GM10248 (cell line): ENCODE measurements at places on chromosomes 4 and X.

- DNase-seq, result no peak
Measured at GRCh38 chr4:66045913-66046312, 375.6 kb upstream of the EPHA5 start.

GRCh38 chr4:83281307-83281706 lies 3.3 kb downstream of the COQ2 start:
- DNase-seq, result no peak

DNA sequence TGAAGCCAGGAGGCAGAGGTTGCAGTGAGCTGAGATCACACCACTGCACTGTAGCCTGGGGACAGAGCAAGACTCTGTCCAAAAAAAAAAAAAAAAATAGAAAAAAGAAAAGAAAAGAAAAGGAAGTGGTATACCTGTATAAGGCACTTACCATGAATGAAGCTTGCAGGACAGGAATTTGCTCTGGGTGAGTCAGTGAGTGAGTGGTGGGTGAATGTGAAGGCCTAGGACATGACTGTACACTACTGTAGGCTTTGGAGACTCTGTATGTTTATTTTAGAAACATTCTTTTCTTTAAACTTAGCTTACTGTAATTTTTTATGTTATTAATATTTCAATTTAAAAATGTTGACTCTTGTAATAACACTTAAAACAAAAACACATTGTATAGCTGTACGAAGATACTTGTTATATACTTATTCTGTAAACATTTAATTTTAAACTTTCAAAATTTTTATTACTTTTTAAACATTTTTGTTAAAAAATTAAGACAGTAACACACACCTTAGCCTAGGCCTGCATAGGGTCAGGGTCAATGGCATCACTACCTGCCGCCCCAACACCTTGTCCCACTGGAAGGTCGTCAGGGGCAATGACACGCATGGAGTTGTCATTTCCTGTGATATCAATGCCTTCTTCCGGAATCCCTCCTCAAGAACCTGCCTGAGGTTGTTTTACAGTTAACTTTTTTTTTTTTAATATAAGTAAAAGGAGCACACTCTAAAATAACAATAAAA lies 78.7 kb downstream of the CLNK start:
- no peak for DNase-seq

- DNase-seq, result peak; percentile 34
Measured at GRCh38 chr4:152460488-152460887, 75.4 kb downstream of the FBXW7 start.

GRCh38 chrX:8684201-8684965 lies 47.6 kb downstream of the ANOS1 start:
- DNase-seq, result no peak

GRCh38 chr4:20554134-20554533 lies 146.1 kb upstream of the PACRGL start:
- no peak for DNase-seq

GRCh38 chr4:819401-820229 lies 6.3 kb downstream of the CPLX1 start:
- no peak for DNase-seq

- DNase-seq, result no peak
Measured at GRCh38 chrX:20015945-20016615, 25.2 kb upstream of the BCLAF3 start.

- DNase-seq, result peak; percentile 48
Measured at GRCh38 chr4:176792326-176793059, at the start of gene VEGFC. TSS of gene VEGFC (minus strand) at chr4:176792922. CDS start at chr4:176792311, 611 bp downstream.

DNA sequence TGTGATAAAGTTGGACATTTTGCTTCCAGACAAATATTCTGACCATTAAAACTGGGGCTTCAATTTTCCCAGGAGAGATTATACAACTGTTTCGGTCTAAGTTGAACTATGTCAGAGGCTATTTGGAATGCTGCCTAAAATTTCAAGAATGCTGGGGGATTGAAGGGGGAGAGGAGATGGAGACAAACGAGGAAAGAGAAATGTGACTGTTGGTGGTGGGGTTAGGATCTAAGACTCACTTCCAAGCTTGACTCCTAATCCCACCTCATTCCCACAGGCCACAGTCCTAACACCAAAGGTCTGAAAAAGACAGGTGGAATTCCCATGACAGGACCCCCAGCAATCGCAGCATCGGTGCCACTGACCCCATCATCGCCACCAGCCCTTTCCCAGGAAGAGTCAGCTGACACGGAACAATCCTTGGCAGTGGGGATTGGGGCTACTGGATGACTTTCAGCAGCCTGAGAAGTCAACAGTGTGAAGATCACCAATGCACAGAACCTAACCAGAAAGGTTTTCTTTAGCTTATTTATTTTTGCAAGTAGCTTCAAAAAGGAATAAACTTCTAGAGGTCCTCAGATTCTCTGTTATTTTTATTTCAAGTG lies 74.0 kb upstream of the PRSS48 start:
- no peak for DNase-seq

DNA sequence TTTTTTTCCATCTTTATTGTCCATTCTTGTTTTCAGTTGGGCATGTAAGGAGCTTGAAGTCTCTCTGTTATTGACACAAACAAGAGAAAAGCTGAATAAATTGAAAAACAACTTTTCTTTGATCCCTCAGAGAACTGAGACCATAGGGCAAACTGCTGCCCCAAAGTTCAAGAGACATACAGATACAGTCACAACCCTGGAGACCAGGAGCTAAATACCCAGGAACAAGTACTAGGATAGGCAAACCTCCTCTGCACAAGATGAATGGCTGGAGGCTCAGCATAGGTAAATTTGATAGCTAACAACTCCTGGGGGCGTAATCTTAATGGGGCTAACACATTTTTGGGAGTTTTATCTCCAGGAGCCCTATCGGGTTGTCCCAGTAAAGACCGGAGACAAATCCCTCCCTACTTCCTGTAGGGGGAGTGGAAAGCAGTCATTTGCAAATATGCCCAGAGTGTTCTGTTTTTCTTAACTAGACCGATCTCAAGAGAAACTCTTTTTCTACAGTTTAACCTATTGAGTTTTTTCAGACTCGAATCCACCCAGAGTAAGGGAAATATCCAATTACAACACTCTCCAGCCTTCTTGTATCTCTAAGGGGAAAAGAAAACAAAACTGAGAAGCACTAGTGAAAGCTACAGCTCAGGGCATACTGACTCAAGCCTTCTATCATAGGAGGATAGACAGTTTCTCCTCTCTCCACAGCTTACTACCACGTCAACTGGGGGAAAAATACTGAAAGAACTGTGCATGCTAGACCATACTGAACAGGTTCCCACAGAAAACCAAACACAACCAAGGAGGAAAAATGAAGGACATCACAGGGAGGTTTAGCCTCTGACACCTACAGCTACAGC lies 23.1 kb downstream of the MAGEA8 start:
- no peak for DNase-seq

- peak; percentile 28 for DNase-seq
Measured at GRCh38 chr4:3079694-3080123, 5.2 kb downstream of the HTT start.

- DNase-seq, result no peak
Measured at GRCh38 chr4:42638321-42638720, 18.6 kb downstream of the ATP8A1 start.

DNA sequence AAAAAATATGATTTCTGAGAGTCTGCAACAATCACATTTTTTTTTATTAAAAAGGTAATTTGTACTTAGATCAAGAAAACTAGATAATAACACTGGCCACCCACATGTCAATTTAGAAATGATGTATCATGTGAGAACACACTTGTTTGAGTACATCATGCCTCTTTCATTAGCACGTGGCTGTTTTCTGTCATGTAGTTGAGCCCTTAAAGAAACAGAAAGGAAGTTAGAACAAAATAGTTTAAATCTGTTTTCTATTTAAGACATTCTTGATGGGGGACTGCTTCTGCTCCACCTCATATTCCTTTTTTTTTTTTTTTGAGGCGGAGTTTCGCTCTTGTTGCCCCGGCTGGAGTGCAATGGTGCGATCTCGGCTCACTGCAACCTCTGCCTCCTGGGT lies 207.5 kb downstream of the NSUN7 start:
- no peak for DNase-seq

- no peak for DNase-seq
Measured at GRCh38 chr4:162151386-162151785, 12.4 kb downstream of the FSTL5 start.

DNA sequence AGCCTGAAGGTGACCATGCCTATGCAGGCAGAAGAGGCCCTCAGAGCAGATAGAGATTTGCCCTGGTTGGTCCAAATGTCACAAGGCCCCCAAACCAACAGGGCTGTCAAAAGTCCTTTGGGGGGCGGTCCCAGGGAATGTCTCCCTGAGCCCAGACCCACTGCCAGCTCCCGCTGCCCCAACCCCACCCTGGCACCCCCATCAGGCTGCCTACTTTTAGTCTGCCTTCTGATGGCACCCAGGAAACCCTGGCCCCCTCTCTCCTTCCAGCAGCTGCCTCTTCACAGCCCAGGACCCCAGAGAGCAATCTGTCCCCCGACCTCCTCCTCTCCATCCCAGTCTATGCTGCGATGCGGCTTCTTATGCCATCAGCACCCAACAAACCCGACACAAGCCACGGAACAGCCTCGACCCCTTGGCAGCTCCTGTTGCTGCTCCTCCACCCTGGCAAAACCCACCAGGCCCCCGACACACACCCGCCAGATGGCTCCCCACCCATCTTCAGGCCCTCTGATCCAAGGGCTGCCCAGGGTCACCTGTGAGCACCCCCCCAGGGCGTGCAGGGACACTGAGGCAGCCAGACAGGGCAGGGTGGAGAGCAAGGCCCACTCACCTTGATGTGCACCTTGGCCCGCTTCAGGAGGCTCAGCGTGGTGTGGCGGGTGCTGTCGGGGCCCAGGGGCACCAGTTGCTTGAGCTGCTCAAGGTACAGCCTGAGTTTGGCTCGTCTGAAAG lies 9.9 kb downstream of the MXD4 start:
- no peak for DNase-seq

DNA sequence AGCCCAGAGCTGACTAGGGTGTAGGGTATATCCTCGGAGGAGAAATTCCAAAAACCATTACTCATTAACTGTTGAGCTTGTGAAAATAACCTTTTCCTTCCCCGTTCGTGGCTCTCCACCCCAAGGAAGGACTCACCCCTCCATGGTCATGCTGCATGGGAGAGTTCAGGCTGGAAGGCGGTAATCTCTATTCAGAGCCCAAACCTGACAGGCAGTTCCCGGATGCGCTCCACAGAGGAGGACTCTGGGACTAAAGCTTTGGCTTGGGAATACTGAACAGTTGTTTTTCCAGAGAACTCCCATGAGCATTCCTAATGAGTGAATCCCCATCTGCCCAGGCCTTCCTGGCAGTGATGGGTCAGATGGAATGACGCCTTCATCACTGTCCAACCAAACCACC lies 125.4 kb downstream of the BCOR start:
- DNase-seq, result no peak

GRCh38 chrX:84340968-84341367 lies 153.0 kb upstream of the RPS6KA6 start:
- no peak for DNase-seq

DNA sequence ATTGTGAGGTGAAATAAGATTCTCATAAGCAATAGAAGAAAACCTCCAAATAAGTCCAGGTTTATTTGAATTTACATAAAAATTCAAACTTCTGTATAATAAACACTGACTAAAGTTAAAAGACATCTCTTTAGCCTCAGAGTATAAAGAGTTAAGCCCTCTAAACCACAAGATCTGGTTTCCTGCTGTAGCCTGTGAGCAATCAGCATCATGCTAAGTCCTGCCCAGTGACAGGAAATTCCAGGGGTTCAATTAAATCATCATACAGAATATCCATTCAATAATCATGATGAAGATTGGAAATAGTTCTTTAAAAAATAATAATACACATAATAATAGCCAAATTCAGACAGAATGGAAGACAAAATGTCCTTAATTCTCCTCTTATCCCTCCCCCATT lies 139.2 kb upstream of the DGKK start:
- DNase-seq, result no peak

DNA sequence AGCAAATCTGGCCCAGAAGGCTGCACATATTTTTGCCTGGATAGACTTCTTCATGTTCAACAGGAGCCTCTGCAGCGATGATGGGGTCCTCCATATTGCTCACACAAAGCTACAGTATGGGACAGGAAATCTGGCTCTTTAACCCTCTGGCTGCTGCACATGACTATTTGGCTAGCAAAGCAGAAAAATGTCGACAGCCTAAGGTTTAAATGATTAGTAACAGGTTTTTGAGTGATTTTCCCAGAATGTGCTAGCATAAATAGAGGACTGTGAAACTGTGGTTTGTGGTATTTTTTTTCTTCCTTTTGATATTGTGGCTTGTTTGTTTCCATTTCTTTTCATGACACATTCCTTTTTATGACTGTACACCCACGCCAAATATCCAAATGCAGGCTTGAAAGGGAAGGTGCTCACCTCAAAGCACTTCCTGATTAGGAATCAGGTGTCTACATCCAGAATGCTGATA lies 120.2 kb upstream of the GK2 start:
- no peak for DNase-seq

DNA sequence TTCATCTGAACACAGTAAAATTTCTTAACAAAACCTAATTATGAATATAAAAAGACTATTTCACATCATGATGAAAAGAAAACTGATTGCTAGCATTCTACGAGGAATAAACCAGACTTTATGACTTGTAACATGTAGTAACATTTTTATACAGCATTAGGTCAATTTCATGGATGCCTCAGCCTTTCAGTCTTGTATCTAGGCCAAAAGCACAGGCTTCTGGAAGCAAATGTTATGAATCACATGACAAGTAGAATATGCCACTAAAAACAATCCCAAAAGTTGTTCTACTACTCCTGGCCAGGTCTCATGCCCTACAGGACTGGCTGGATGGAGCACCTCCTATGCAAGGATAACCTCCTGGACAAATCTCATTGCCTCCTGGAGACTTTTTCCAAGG lies 101.2 kb downstream of the ARHGAP6 start:
- DNase-seq, result no peak

DNA sequence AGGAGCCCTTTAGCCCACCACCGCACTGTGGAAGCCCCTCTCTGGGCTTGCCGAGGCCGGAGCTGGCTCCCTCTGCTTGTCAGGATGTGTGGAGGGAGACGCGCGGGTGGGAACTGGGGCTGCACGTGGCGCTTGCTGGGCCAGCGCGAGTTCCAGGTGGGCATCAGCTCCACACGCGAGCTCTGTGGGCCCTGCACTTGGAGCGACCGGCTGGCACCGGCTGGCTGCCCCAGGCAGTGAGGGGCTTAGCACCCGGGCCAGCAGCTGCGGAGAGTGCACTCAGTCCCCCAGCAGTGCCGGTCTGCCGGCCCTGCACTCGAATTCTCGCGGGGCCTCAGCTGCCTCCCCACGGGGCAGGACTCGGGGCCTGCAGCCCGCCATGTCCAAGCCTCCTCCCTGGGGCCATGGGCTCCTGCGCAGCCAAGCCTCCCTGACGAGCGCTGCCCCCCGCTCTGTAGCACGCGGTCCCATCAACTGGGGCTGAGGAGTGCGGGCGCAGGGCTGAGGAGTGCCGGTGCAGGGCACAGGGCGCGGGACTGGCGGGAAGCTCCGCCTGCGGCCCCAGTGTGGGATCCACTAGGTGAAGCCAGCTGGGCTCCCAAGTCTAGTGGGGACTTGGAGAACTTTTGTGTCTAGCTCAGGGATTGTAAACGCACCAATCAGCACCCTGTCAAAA lies 93.6 kb downstream of the DTHD1 start:
- DNase-seq, result no peak

GRCh38 chr4:6509587-6509986 lies 37.2 kb upstream of the PPP2R2C start:
- DNase-seq, result no peak
